ENCODE measurements at places on chromosomes 5 and 9.

GRCh38 chr5:151222790-151223446, 974 bp downstream of the CCDC69 start:
- no peak for DNase-seq

- no peak for DNase-seq
Observed at GRCh38 chr9:134949681-134950385, 32.1 kb upstream of the FCN1 start.

GRCh38 chr9:133691626-133692363, 46.4 kb downstream of the SARDH start:
- DNase-seq = no peak

DNA sequence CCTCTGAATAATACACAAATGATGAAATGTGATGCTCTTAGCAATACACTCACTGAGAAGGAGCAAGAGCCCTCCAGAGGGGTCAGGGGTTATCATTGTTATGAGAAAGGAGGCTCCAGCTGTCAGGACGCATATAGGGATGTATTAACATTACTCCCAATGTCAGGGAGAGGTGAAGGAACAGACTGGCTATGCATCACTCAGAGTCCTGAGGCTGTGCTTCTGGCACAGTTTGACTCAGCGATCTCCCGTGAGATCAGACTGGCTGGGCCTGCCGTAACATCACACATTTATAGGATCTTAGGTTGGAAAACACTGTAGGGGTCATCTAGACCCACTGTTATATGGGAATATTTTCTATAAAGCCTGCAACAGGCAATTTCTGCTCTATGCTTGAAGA, 226.5 kb upstream of the GLRA1 start:
- no peak for DNase-seq

DNA sequence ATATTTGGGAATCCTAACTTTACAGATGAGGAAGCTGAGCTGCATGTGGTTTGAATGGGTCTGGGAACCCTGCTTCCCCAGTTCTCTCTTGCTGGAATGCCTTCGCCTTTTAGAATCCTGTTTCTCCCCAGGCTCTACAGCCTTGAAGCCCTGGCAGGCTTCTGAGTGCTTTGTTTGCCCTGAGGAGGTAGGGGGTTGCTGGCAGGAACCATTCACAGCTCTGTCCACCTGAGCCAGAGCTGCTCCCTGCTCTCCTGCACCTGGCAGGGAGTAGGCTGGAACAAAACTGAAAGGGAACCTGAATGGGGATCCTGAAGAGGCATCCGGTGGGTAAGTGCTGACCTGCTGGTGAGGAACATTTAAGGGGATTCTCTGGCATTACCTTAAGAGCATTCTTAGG, 33.0 kb downstream of the KIF4B start:
- no peak for DNase-seq

All from GF-D8 (cell line).